Thoracic aorta (tissue), 2 donors: ENCODE measurements at places on chromosomes 4 and X.

GRCh38 chr4:2337896-2338295, 76.0 kb upstream of the MXD4 start:
- DNase-seq: no peak

DNA sequence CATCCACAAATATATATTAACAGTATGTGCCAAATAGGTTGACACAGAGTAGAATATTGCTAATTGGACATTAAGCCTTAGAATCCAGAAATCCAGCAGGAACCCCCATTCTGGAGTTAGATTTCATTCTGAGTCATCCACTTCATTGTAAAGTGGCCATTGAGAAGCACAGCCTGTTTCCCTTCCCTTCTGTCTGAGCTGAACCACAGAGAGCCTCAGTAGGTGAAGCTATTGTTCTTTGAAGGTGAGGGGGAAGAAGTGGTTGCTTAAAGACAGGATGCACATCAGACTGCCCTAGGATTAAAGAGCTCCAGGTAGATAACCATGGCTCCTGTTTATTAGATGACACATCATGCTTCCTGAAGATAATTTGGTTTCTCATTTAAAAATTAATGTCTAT, 30.6 kb upstream of the MCF2 start:
- no peak for DNase-seq

DNA sequence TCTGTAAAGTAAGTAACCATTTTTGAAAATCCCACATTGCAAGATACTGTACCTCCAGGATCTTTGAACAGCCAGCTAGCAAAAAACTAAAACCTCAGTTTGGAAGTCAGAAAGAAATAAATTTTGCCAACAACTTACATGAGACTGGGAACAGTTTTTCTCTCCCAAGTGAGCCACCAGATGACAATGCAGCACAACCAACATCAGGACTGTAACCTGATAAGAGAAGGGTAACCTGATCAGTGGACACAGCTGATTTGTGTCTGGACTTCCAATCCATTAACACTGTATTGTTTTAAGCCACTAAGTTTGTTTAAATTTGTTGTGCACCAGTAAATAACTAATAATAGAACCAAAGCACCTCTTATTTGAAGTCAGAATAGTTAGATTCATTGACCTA, 923.3 kb downstream of the FAT4 start:
- no peak for DNase-seq

- DNase-seq: no peak
These were observed 305.5 kb upstream of the TACR3 start for GRCh38 chr4:104025251-104025650.

DNA sequence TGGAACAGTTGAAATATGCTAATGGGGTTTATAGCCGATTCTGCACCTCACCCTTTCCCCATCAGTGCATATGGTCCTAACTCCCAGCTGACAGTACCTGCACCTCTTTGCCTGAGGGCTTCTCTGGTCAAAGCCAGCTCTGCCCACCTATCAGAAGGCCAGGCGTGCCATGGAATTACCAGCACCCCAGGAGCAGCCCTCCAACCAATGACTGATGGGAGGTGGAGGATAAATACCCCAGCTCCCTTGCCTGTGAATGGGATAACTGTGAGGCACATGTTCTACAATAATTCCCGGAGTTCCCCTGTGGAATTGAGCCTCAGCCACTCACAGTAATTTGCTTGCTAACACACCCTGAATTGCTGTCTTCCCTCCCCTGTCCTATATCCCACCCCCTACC, 572.0 kb downstream of the BCOR start:
- no peak for DNase-seq

GRCh38 chrX:44795945-44796450, 47.8 kb upstream of the DUSP21 start:
- no peak for DNase-seq

DNA sequence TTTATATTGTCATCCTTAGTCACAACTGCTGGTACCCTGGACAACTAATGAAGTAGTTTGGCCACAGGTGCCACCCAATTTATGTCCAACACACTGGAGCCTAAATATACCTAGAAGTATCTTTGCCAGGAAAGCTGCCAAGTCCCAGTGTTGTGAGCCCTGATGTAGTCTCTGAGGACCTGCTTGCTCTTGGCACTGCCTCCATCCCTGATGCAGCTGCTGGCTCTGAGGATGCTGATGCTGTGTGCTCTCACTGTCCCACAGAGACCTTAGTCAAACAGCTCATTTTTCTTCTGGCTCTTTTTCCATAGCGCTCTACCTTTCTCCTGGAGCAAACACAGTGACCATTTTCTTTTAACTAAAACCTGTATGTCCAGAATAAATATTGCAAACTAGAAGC, 1535.4 kb upstream of the ADGRL3 start:
- no peak for DNase-seq

DNA sequence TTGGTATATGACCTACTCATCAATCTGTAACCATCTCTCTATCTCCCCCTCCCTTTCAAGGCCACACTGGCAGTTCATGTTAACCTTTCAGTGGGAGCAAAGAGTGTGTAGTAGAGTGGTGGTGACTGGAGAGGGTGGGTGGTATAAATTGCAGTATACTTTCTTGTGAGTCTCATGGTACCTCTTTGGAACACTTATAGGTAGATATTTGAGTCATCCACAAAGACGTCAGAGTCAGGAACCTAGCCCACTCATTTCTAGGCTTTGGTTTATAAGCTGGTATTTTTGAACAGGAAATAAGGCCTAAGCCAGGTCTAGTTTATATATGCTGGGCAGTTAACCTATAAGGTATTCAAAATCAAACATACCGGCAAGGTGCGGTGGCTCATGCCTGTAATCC, 36.3 kb downstream of the RLIM start:
- no peak for DNase-seq

DNA sequence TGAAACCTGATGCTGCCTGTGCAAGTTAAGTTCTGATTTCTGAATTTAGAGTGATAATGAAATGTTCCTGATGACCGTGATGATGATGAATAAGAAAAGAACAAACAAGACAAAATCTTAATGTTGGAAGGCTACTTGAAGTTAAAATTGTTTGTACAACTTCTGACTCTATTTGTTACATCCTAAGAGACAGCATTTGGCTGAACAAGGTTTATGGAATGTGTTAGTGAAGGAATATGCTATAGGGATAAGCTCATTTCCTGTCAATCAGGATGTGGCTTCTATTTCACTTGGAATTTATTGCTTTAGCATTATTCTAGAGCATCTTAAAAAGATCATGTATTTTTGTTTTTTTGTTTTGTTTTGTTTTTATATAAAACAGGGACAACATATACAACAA, 267.5 kb downstream of the FAT4 start:
- no peak for DNase-seq

- DNase-seq: no peak
These were observed 131.2 kb upstream of the GPC4 start for GRCh38 chrX:133546441-133546840.

- DNase-seq: no peak
These were observed 10.4 kb downstream of the ACOT9 start for GRCh38 chrX:23732704-23733103.

- no peak for DNase-seq
These were observed 57.5 kb downstream of the MTM1 start for GRCh38 chrX:150625875-150626274.

GRCh38 chr4:30929649-30930048, 209.5 kb downstream of the PCDH7 start:
- no peak for DNase-seq

- DNase-seq: no peak
These were observed 15.4 kb downstream of the HTR2C start for GRCh38 chrX:114599305-114599704.

- DNase-seq: no peak
These were observed 104.3 kb downstream of the DCTD start for GRCh38 chr4:182812916-182813315.

GRCh38 chr4:65668201-65669089, 1.8 kb downstream of the EPHA5 start:
- no peak for DNase-seq

GRCh38 chr4:118682928-118683327, 2.3 kb upstream of the METTL14 start:
- no peak for DNase-seq

DNA sequence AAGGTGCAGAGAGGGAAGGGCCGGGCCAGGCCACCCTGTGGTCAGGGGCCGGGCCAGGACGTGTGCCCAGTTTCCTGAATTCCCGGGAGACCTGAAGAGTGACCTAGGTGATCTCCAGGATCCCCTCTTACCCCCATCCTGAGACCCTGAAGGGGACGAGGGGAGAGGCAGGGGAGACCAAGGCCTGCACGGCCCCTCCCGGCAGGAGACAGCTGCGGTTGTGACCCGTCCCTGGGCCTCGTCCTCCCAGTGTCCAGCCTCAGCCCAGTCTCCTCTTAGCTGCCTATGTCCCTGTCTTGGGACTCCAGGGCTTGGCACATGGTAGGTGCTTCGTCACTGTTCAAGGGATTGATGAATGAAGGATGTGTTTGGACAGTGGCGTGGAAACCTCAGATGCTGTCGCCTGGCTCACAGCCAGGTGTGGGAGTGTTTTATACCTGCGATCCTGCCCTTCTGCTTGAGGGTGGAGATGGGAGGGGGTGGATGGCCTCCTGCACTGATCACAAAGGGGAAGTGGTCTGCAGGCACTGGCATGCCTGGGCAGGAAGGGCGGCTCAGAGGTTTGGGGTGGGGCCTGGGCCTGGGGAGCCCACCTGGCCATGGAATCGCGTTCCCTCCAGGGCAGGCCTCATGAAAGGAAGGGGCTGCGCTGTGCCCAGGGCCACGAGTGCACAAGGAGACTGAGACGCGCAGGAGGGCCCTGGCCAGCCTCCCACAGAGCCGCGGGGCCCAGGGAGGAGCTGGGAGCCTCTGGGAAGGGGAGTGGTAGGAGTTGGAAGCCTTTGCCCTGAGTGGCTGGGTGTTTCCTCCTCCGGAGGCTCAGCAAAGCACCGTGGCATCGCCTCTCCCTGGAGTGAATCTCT, 6.9 kb downstream of the SH3TC1 start:
- no peak for DNase-seq

DNA sequence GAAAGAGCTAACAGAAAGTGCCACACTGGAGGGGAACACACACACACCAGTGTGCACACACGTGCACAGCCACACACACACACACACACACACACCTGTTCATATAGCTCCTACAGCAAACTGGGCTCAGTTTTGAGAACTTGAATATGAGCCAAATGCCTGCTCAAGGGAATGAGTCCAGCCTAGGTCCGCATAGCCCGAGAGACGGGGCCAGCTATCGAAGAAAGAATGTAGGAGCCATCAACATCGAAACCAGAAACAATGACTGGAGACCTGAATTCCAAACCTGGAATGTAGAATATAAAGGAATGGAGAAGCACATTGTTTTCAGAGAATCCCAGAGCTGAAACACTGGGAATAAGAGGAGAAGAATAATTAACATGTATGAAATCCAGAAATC, 37.6 kb upstream of the ERVMER34-1 start:
- no peak for DNase-seq

DNA sequence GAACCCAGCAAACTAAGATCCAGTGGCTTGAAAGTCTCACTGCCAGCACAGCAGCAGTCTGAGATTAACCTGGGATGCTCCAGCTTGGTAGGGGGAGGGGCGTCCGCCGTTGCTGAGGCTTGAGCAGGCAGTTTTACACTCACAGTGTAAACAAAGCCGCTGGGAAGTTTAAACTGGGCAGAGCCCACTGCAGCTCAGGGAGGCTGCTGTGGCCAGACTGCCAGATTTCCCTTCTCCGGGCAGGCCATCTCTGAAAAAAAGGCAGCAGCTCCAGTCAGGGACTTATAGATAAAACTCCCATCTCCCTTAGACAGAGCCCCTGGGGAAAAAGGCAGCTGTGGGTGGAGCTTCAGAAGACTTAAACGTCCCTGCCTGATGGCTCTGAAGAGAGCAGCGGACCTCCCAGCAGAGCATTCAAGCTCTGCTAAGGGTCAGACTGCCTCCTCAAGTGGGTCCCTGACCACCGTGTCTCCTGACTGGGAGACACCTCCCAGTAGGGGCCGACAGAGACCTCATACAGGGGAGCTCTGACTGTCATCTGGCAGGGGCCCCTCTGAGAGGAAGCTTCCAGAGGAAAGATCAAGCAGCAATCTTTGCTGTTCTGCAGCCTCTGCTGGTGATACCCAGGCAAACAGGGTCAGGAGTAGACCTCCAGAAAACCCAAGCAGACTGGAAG, 45.1 kb upstream of the CDX4 start:
- no peak for DNase-seq

DNA sequence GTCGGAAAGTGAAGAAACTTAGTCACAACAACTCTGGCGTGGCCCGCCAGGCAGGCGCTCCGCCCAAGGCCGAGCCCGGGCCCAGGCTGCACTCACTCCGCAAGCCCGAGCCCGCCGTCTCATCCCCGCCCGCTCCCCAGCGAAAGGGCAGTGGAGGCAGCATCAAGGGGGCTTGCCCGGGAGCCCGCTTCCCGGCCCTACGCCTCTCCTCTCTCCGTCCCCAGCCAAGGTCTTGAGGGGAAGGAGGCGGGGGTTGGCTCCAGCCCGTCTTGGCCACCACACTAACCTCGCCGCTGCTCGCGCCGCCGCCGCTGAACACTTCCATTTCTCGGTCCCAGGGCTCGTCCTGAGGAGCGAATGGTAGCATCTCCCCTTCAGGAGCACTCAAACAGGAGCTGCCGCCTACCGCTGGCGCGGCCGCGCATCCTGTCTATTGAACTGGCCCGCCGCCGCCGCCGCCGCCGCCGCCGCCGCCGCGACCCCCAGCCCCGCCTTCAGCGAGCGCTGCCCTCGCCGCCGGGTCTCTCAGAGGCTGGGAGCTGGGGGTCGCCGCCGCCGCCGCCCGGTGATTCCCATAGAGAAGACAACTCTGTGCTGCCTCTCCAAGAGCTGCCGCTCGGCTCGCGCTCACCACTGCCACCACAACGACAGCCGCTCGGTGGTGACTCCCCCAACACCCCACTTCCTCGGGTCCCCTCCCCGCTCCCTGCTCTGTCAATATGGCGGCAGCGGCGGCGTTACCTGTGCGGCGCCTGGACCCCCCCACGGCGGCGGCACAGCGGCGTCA, at the start of gene RPS6KA6:
Gene RPS6KA6, minus strand, starts transcription at position 667 of the 787 bp plus-strand sequence. Its CDS starts 300 bp downstream, at position 367.
- no peak for DNase-seq

DNA sequence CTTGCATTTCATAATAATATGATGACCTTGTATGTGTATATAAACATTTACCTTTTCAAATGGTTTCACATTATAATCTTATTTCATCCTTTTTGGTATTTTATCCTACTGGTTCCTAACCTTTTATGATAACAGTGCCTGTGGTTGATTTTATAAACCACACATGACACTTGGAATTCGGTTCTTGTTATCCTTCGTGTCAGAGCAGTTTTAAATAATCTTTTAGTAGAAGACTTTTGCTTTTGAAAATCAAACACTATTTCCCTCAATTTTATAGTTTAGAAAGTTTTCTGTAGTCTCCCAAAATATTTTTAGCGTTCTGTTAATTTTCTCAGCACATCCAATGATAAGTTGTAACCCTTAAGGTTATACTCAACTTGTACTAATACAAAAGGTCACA, 676.8 kb downstream of the RAPGEF2 start:
- DNase-seq: no peak
